Cortex of kidney (tissue), 1 donor: ENCODE measurements at places on chromosomes 4 and X.

GRCh38 chr4:25859429-25860148, 3.2 kb downstream of the SEL1L3 start:
- no peak for DNase-seq

DNA sequence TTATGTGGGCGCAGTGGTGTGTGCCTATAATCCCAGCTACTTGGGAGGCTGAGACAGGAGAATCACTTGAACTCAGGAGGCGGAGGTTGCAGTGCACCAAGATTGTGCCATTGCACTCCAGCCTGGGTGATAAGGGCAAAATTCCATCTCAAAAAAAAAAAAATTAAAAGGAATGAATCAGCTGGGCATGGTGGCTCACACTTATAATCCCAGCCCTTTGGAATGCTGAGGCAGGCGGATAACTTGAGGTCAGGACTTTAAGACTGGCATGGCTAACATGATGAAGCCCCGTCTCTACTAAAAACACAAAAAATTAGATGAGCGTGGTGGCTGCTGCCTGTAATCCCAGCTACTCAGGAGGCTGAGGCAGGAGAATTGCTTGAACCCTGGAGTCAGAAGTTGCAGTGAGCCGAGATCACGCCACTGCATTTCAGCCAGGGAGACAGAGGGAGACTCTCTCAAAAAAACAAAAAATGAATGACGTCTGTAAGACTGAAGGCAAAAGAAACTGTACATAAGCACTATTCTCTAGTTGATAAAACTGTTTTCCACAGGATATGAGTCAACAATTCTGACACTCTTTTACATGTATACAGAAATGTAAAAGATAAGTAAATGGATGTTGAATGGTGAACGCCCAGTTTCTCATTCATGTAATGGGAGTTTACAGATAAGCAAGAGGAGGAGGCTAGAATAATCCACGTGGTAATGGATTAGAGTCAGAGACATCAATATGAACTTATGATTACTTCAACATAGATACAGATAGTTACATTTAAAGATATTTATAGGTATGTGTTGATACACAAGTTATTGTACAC, 22.2 kb downstream of the CENPC start:
- DNase-seq, result no peak

- DNase-seq, result no peak
Observed at GRCh38 chr4:189069772-189070171, 870.9 kb upstream of the FRG1 start.

GRCh38 chr4:124650614-124651013, 61.9 kb downstream of the ANKRD50 start:
- no peak for DNase-seq

GRCh38 chr4:82201805-82202641, 171.8 kb downstream of the HNRNPD start:
- DNase-seq, result no peak

DNA sequence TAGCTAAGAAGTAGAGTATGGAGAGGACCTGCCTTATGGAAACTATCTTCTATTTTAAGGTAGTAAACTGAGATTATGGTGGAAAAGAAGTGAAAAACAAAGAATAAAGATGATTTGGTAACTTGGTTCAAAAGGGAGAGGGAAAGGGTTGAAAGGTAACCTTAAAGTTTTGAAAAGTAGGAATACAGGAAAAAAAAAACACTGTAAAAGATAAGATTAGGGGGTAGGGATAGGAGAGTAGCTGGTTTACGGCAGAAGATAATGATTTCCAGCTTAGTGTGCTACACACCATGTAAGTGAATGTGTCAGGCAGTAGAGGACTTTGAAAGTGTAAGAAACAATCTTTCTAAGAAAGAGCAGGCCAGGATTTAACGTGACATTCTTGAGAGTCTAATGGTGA, 35.3 kb downstream of the FAM13A start:
- DNase-seq, result no peak

GRCh38 chrX:31487951-31488350, 416.1 kb upstream of the FTHL17 start:
- DNase-seq, result no peak

DNA sequence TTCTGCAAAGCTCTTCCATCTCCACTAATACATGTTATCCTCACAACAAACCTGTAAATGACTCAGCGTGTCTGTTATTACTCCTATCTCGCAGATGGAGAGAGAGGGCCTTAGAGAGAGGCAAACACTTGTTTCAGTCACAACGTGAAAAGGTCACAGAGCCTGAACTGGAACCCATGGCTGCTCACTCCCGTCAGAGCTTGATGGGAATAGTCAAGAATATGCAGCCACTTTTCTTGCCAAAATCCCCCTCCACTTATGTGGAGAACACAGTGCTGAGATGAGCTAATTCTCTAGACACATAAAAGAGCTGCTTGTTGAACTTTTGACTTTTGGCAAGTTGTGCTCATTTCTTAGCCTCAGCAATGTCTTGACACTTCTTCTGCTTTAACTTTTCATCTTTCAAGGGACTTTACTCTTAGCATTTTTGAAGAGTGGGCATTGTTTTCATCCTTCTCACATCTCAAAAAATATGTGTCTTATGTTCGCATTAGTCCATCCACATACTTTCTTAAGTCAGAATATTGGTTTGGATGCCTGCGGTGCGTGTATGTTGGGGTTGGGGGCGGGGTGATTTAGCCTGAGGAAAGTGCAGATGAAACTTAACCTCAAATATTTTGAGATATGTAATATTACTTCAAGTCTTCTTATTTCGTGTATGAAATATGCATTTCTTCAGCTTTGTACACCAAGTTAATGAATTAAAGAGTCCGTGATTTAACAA, 69.2 kb downstream of the SYNPO2 start:
- DNase-seq, result no peak

GRCh38 chr4:141046255-141046654, 87.0 kb downstream of the RNF150 start:
- no peak for DNase-seq

- DNase-seq, result no peak
Observed at GRCh38 chr4:40617872-40618271, 11.8 kb downstream of the RBM47 start.

GRCh38 chr4:113141901-113142346, 92.5 kb downstream of the ANK2 start:
- no peak for DNase-seq

GRCh38 chr4:55947912-55948725, 626 bp upstream of the CEP135 start:
- no peak for DNase-seq

DNA sequence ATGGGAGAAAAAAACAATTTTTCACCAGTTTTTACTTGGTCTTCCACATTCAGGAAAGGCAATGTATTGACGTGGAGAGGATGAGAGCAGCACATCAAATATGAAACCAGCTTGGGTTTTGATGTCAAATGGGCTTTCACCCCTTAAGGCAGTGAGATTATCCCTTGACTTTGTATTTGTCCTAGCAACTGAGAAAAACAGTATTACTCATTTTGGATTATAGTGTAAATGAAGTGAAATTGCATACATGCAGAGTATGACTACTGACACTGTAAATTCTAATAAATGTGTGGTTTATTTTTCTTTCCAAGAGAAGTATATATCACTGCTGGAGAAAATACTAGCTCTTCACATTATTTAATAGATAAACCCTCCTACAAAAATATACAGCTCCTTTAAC, 863.6 kb upstream of the IGFBP7 start:
- DNase-seq, result no peak

- DNase-seq, result no peak
Observed at GRCh38 chrX:150482537-150483206, 85.7 kb upstream of the MTM1 start.

- no peak for DNase-seq
Observed at GRCh38 chrX:69192603-69193002, 27.4 kb upstream of the PJA1 start.

DNA sequence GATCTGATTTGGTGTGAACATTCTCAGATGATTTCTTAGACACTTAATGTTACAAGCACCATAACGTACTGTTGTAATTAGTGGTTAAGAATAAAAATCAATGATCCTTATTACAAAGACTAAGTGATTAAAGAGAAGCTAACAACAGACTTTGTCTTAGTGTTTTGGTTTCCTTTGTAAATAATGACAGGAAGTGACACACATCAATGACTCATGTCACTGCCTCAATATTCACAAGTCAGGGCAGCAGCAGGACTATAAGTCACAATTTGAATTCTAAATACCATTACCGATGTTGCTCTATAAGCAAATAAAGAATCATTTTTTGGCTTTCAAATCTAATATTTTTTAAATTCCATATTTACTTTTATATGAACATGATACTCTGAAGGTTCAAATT, 115.8 kb upstream of the FAT4 start:
- DNase-seq, result no peak

DNA sequence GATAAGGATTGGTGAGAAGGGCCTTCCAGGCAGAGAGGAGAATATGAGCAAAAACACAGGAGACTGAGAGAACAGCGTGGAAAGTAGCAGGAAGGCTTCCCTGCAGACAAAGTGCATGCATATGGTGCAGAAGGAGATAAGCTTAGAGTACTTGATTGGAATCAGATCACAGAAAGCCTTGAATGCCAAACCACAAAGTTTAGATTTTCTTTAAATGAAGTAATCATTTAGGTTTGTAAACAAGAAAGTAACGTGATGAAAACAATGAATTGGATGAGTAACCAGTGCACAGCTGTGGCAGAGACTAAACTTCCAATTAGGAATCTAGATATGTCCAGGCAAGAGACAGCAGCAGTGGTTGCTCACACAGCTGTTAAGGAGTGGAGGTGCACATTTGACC, 83.8 kb upstream of the C1QTNF7 start:
- no peak for DNase-seq

- DNase-seq, result no peak
Observed at GRCh38 chr4:5826437-5827107, 66.3 kb downstream of the CRMP1 start.

DNA sequence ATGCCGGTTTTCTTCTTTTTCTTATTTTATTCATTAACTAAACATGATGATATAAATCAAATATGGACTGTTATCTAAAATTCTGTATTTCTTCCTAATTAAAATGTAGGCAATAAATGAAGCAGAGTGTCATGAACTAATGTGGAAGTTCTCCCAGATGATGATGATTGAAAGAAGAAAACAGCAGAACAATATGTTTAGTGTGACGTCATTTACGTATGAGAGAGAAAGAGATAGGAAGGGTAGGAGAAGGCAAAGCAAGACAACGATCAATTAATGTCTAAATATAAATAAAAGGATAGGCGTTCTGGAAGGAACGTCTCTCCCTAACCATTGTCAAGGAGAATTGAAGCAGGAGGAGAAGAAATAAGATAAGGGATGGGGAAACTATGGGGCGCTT, 105.2 kb downstream of the NEUROG2 start:
- DNase-seq, result no peak

- DNase-seq, result no peak
Observed at GRCh38 chr4:45353161-45353560, 626.8 kb upstream of the GNPDA2 start.

- DNase-seq, result no peak
Observed at GRCh38 chr4:156559346-156559745, 412.3 kb downstream of the PDGFC start.

DNA sequence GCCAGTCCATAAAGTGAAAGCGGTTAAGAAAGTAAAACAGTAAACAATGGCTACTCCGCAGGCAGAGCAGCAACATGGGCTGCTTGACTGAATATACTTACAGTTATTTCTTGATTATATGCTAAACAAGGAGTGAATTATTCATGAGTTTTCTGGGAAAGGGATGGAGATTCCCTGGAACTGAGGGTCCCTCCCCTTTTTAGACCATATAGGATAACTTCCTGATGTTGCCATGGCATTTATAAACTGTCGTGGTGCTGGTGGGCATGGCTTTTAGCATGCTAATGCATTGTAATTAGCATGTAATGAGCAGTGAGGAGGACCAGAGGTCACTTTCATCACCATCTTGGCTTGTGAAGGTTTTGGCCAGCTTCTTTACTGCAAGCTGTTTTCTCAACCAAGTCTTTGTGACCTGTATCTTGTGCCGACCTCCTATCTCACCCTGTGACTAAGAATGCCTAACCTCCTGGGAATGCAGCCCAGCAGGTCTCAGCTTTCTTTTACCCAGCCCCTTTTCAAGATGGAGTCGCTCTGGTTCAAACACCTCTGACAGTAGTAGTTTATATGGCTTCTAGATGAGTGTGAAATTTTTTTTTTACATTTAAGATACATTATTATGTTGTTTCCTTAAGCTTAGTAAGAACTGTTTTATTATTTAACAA, 514.8 kb upstream of the TENM3 start:
- no peak for DNase-seq

- no peak for DNase-seq
Observed at GRCh38 chr4:98377559-98377958, 116.4 kb downstream of the RAP1GDS1 start.

DNA sequence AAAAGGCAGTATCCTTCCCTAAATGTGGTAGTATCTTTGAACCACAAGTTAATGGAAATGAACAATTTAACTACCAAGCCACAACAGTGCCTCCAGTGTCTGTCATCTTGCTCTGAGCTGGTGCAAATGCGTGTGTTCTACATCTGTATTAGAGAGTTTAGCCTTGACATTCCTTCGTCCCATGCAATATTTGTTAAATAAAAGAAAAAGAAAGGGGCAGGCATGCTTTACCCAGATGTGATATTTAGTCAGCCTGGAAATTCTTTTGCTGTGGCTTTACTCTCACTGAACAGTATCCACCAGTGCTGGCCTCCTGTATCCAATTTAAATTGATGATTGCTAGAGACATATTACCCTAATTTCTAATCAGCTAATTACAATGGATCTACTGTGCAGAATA, 310.5 kb downstream of the CFAP299 start:
- no peak for DNase-seq

DNA sequence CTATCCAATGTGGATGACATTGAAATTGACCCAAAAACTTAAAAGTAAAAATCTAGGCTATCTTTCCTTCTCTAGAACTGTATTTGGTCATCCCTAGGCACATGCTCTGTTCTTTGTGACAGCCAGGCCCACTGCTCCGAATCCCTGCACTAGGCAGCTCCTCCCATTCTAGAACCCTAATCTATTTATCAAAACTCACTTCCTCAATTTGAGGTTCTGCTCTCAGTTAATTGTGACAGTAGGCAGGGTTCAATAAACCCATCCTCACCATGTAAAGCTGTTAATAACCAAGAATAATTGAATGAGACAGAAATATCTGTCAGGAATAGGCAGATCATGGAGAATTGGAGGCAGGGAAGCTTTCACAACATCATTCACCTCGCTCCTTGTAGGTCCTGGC, 51.9 kb upstream of the IRF2 start:
- DNase-seq, result no peak

GRCh38 chr4:180380733-180381132, 1862.5 kb upstream of the TENM3 start:
- DNase-seq, result no peak

- no peak for DNase-seq
Observed at GRCh38 chr4:20284990-20285389, 33.3 kb downstream of the SLIT2 start.

GRCh38 chr4:108270466-108271450, 102.0 kb upstream of the LEF1 start:
- DNase-seq, result no peak
